Stimulated activated CD4-positive, alpha-beta T cell treated with anti-CD3 and anti-CD28 coated beads, TNF-alpha, amount 100 ng/mL, for 1 hour (primary cell): ENCODE measurements at places on chromosomes 2 and 18.
A peak's percentile ranks its signal among the peaks of the same experiment; 100 is the strongest.

DNA sequence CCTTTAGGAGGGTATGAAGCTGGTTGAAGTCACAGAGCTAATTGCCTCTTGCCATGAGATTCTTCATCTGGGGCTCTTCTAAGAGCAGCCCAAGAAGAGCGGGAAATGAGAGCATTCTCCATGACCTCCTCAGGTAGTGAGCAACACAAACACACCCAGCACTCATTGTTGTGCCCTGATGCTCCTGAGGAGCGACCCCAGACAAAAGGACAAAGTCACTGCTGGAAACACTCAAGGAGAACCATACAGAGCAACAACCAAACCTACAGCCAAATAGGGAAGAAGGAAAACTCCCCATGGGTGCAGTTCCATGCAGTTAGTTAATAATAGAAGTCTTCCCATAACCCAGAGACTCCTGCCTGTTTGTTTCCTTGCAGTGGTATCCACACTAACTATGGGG lies 426.0 kb upstream of the CRIM1 start:
- no peak for DNase-seq

GRCh38 chr2:171882089-171882769 lies 11.8 kb downstream of the SLC25A12 start:
- DNase-seq = no peak

- DNase-seq = no peak
Observed at GRCh38 chr2:204255526-204255925, 289.7 kb upstream of the PARD3B start.

DNA sequence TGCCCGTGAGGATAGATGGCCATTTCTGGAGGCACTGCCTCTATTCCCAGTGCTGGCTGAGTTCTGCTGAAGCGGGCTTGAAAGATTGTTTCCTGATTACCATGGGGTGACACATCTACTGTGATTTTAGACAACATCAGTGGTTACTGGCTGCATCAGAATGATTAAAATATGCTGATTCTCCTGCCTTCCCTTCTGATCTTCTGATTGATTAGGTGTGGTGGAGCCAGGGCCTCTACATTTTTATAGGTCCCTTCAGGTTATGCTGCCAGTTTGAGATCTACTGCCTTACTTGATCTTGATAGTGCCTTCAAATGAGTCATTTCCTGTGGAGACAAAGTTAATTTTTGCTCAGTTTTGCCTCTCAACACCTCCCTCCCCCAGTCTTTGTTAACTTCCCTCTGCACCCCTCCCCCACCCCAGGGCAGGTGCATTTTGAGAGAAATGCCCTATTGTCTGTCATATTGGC lies 31.6 kb upstream of the SNORC start:
- peak; percentile 3 for DNase-seq

- no peak for DNase-seq
Observed at GRCh38 chr2:28310107-28310506, 82.6 kb upstream of the FOSL2 start.

- DNase-seq = no peak
Observed at GRCh38 chr2:122634256-122634655, 878.8 kb downstream of the TSN start.
